Mesenteric fat pad (tissue), 1 donor: ENCODE measurements at places on chromosomes 5 and 9.

DNA sequence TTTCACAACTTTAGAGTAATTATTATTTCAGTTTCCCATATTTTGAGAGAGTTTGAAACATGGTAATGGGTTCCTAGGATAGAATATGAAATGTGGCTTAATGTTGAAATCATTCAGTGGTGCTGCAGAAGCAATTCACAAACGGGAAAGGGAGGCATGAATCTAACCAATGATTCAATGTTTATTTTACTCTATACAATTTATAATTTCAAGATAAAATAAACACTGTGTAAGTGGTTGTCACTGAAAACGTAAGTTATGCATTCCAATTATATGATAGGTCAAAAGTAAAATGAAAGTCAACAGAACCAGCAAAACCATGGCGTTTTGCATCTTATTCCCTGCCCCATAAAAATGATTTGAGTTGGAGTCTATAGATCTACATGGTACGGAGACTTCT is 1207.1 kb upstream of the CDH18 start:
- DNase-seq = no peak

- no peak for DNase-seq
Observed at GRCh38 chr9:94176608-94177007, 82.5 kb upstream of the ZNF169 start.

GRCh38 chr9:127450243-127450760 is 904 bp downstream of the RPL12 start:
- DNase-seq = no peak

GRCh38 chr9:133168432-133168831 is 4.7 kb upstream of the GBGT1 start:
- DNase-seq = no peak

- DNase-seq = no peak
Observed at GRCh38 chr9:79542735-79543620, 28.8 kb upstream of the TLE4 start.

- no peak for DNase-seq
Observed at GRCh38 chr5:8700671-8701070, 831.7 kb downstream of the MTRR start.

DNA sequence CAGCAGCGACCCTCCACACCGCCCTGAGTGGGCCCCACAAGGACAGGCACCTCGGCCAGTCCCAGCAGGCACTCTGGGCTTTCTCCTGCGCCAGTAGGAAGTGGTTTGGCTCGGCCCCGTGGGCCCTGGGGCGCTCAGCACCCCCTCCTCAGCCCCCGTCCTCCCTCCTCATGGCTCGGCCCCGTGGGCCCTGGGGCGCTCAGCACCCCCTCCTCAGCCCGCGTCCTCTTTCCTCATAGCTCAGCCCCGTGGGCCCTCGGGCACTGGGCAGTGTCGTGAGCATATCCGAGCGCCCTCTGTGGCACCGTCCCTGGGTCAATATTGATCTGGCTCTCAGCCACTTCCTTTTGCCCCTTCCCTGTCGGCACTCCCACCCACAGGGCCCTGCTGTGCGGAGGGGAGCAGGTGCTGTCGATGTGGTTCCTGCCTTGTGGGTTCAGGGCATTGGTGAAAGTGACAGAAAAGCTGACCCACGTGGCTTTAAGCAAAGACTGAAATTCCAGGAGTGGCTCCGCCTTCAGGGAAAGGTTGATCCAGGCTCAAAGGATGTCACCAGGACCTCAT is 5.5 kb upstream of the SCGB3A1 start:
- no peak for DNase-seq
